ENCODE measurements at places on chromosomes 12 and 14. TPM values are rescaled to one million over a fixed set of nuclear protein-coding genes. Genes with fewer than 3 reads are reported as not detected.

DNA sequence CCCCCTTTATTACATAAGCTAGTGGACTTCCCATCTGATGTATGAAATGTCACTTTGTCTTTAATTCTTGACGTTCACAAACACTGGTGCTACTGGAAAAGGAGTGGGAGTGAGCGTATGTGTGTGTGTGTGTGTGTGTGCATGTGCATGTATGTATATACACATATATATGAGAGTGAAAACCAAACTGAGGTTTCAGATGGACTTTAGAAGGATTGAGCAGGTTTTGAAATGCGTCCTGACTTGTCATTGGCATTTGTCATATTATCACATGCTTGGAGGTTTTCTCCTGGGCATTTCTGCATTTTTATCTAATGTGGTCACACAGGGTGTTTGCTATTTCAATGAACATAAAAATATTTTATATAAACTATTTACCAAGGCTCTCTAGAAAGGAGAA lies 1085.9 kb downstream of the BCL11B start:
- DNase-seq, result no peak

- no peak for DNase-seq
Measured at GRCh38 chr14:32469388-32470160, 140.5 kb downstream of the AKAP6 start.

GRCh38 chr12:117148642-117149041 lies 41.6 kb downstream of the FBXO21 start:
- no peak for DNase-seq

DNA sequence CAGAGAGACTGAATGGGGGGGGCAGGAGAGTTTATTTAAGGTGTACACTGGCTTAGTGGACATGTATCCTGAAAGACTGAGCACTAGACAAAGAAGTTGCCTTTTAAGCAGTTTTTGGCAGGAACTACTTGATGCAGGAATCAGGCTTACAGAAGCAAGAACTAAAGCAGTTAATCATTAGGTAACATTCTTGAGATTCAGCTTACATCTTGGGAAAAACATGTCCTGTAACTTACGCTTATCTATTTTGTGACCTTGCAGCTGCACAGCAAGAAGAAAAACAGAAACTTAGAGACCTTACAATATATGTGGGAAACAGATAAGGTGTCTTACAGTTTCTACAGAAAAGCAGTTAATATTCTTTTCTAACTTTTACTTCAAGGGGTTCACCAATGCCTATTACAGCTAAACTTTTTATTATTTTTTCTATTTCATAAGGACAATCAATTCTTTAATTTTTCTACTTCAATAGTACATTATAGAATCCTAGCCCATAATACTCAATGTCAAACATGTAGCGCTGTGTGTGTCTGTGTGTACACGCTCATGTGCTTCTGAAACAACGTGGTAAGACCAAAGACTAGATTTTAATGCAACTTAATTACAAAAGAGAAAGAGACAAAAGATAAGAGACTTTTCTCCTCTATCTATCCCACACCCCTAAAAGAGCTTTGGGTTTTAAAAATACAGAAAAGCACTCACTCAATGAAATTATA lies 276.9 kb downstream of the PRKD1 start:
- no peak for DNase-seq

- DNase-seq, result no peak
Measured at GRCh38 chr14:24264298-24264697, 1.3 kb upstream of the TGM1 start.

- DNase-seq, result peak; percentile 57
Measured at GRCh38 chr14:73491256-73492042, 716 bp downstream of the RIOX1 start.

DNA sequence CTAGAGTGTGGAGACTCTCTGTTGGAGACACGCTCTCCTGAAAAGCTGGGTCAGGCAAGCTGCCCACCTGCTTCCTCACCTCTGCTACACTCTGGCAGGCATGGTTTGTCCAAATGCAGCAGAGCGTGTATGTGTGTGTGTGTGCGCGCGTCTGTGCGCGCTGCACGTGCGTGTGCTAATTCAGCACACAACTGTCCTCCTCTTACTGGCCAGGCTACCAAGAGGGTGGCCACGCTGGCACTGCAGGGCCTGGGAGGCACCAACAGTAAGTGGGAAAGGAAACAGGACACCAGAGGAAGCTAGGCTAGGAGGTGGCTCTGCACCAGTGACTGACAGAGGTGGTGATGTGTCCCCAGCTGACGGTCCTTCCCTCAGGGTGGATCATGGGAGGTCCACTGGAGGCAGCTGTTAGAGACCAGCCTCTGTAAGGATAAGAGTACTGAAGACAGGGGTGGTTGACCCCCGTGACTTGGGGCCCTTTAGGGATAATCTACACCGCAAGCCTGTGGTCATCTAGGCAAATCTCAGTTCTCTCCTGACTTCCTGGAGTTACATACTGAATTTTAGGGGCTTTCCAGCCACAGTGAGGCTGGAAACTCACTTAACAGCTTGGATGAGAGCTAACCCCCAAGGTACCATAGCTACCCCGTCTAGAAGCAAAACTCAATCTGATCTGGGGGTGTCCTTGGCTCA lies 15.6 kb upstream of the TFCP2 start:
- no peak for DNase-seq

GRCh38 chr14:95484296-95484695 lies 32.2 kb downstream of the SYNE3 start:
- DNase-seq, result no peak

- peak; percentile 69 for DNase-seq
Measured at GRCh38 chr12:84911271-84912197, 1.1 kb downstream of the SLC6A15 start.

- DNase-seq, result no peak
Measured at GRCh38 chr12:102478405-102479098, 1.8 kb downstream of the IGF1 start.

GRCh38 chr14:96748362-96748761 lies 48.8 kb upstream of the VRK1 start:
- peak; percentile 9 for DNase-seq

DNA sequence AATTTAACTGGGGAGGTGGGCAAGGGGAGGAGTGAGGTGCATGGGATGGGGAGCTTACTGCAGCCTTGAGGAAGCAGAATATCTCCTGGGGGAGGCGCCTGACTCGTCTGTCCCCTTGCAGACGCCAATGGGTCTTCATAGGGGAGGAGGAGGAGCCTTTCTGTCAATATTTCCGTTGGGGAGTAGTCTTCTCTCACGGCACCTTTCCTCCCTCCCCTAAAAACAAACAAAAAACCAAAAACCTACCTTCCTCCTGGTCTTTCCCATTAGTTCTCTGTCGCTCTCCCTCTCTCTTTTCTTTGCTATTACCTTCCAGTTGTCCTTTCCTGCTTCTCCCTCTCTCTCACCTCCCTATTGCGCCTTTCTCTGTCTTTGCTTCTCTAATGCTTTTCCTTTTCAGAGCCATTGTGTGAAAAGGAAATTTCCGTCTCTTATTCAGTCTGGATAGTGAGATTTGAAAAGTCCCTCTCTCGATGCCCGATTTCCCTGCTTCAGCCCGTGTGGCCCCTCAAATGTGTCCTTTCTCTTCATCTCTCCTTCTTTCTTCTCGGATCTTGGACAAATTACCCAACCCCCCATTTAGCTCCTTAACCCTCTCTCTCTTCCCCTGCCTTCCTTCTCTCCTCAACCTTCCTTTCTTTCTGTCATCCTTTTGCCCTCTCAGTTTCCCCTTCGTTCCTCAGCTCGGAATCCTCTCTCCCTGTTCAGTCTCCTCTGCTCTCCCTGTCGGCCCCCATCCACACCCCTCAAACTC lies 5.9 kb downstream of the GPR84 start:
- no peak for DNase-seq

DNA sequence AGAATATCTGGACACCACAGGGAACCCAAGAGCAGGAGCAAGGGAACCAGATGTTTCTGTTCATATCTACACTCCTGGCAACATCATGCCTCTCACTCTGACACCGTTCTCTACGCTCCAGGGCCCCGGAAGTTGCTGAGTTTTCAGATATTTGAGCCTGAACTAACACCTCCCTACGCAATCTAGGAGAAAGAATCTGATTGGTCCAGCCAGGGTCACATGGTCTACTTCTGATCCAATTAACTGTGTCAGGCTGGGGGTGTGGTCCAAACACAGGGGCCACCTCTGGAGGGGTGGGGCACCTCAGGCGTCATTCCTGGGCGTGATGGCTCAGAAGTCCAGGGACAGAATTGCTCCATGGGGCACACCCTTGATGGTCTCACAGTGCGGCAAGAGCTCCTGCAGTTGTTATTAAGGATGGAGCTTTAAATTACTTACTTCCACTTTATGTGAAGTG lies 165.5 kb downstream of the PTPN11 start:
- no peak for DNase-seq

DNA sequence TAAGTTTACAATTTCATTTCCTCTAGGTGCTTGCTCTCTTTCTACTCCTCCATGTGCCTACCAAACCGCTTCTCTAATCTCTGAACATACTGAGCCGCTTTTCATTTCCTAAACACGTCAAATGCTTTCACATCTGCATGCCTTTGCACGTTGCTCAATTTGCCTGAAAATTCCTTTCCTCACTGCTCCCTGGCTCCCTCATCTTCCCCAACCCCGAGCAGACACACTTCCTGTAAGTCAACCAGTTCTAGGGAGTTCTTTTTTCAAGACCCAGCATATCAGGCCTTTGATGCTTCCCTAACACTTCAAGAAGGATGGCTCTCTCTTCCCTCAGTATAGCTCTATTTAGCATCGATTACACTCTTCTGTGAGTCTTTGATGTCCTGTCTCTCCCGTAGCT lies 50.3 kb downstream of the LMO3 start:
- DNase-seq, result no peak

DNA sequence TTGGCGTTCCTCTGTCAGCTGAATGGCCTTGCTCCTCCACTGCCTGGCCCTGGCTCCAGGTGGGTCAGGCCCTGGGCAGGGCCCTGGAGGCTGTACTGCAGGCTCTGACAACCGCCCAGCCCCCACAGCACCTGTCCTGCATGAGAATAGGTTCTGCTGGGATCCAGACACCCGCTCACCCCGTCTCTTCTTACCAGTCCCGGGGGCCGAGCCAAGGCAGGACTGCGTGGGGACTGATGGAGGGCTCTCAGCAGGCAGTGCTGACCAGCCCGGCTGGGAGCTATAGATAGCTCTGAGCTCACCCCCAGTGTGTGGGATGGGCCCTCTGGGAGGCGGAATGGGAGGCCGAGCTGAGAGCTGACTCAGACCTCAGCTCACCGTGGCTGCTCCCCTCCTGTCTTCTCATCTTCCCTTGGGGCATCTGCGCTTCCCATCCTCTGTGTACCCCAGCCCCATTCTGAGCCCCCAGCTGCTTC lies 39.6 kb downstream of the TEAD4 start:
- no peak for DNase-seq

GRCh38 chr12:12349711-12350665 lies at the start of gene MANSC1:
MANSC1 (minus strand) TSS chr12:12350242; CDS start chr12:12343314, 6,928 bp downstream.
- DNase-seq, result peak; percentile 73

DNA sequence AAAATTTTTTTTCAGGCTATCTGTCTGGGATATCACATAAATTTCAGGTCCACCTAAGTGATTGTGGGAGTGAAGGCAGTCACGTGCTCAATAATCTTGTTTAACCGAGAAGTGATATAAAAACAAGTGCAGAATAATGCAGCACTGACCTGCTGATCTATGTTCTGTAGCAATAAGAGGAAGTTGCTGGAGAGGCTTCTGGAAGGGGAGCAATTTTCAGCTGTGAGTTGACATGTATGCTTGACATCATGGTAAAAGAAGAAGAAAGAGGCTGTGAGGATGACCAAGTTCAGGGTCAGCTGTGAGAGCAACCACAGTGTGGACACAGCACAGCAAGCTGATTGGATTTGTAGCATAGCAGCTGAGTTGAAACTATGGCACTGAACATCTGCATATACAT lies 172.0 kb upstream of the PELI2 start:
- no peak for DNase-seq

GRCh38 chr14:81371802-81372201 lies 28.3 kb downstream of the STON2 start:
- no peak for DNase-seq

- DNase-seq, result no peak
Measured at GRCh38 chr12:18808221-18808620, 70.3 kb downstream of the CAPZA3 start.

GRCh38 chr14:61260939-61261776 lies 20.0 kb downstream of the TMEM30B start:
- DNase-seq, result peak; percentile 58

Gene LRTM2
- total RNA-seq, result not detected

Gene PLCZ1
- not detected for total RNA-seq

Gene MEG3
- not detected for total RNA-seq

Gene NRIP2
- total RNA-seq, result not detected

Gene GPR135
- total RNA-seq, result 6.3 TPM

Gene SVOP
- not detected for total RNA-seq

Gene OR6C75
- not detected for total RNA-seq

Gene OTX2
- not detected for total RNA-seq
